Hypothalamus (tissue), 51 donors: ENCODE measurements at places on chromosomes 5 and 9.

DNA sequence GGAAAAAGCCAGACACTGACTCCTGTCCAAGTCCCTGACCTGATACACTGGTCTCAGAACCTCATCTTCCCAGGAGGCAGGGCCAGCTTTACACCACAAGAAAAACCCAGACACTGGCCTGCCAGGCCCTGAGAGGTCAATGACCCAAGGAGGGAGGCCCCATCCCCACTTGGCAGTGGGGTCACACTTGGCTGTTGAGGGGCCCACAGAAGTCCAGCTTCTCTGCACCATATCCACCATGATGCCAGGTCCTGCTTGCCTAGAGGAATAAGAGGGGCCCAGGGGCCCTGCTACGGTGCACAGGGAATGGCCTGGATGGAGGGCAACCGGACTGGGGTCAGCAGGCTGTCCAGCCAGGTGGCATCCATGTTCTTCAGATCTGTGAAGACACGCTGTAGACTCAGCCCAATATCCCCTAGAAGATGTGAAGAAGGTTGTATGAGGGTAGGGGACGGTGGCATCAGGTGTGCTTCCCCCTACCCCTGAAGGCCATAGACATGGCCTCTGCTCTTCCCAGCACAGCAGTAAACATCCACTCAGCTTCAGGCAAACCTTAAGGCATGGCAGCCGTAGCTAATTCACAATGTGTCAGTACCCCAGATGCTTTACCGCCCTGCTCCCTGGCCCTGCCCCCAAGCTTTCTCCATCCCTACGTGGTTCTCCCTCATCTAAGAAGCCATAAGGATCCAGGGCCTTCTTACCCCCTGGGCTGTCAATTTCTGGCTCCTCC, 6.7 kb downstream of the IRF1 start:
- DNase-seq = no peak

DNA sequence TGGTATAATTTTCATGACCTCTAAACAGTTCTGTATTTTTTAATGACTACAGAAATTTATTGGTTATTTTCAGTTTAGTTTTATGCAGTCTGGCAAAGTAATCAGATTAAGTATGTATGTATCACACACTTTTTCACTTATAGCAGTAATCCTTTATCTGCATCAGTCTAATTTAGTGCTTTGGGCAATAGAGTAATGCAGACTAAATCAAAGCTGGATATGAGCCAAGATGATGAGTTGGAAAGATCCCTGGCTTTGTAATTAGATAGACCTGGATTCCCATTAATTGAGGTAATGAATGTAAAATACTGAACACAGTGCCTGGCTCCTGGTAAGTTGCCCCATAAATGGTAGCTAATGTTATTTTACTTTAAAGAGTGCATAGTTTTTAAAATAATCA, 215.4 kb upstream of the TLX3 start:
- no peak for DNase-seq

DNA sequence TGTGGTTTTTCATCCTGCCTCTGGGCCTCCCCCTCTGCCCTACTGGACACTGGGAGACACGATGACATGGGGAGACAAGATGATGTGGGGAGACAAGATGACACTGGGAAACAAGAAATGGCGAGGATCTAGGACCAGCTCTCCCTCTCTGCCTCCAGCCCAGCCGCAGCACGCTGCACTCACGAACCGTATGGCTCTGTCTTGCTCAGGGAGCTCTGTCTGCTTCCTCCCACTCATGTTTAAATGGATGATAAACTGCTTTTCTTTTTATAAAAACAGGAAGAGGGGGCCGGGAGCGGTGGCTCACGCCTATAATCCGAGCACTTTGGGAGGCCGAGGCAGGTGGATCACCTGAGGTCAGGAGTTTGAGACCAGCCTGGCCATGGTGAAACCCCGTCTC, 73.7 kb downstream of the SPATA31D1 start:
- DNase-seq = no peak

DNA sequence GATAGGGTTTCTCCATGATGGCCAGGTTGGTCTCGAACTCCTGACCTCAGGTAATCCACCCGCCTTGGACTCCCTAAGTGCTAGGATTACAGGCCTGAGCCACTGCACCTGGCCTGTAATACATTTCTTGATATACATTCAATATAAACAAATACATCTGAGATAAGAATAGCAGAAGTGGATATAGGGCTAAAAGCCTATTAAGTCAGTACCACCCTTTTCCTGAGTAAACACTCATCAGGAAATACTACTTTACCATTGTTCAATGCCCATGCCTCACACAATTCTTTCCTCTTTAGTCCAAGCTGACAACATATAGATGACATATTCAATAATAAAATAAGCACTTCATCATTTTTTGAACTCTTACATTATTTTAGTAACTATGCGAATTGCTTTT, 64.8 kb downstream of the MRPS27 start:
- no peak for DNase-seq

- DNase-seq = no peak
These were observed 44.1 kb downstream of the VPS13A start for GRCh38 chr9:77221431-77221830.

GRCh38 chr5:58893551-58893950, 310.7 kb downstream of the RAB3C start:
- no peak for DNase-seq

GRCh38 chr5:83387041-83387440, 84.5 kb upstream of the VCAN start:
- DNase-seq = no peak
